Activated naive CD8-positive, alpha-beta T cell treated with anti-CD3 and anti-CD28 coated beads, Interleukin-2, amount 50 U/mL, for 16 hours (primary cell): ENCODE measurements at places on chromosomes 6 and 20.

GRCh38 chr6:92708270-92708669 is 711.1 kb downstream of the EPHA7 start:
- DNase-seq: no peak

- DNase-seq: no peak
Observed at GRCh38 chr6:150280703-150281102, 88.1 kb upstream of the IYD start.

DNA sequence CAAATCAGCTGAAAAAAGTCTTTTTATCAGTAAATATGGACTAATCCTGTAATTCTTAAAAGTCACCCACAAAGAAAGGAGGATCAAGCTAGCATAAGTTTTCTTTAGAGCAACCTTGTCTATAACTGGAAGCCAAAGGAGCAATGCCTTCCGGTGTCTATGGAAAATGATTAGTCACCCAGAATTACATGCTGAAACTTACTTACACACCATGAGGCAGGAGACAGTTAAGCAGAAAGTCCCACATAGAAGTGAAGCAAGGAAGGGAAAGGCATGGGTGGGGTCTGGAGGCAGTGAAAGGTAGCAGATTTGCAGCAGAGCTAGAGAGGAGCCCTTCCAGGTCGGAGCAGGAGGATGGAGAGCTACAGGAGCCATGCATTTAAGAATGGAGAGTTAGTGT is 153.7 kb upstream of the RIPOR2 start:
- no peak for DNase-seq

GRCh38 chr6:164331026-164331425 is 916.5 kb downstream of the QKI start:
- DNase-seq: no peak

GRCh38 chr20:35269055-35269781 is 8.7 kb downstream of the MMP24OS start:
- DNase-seq: no peak

DNA sequence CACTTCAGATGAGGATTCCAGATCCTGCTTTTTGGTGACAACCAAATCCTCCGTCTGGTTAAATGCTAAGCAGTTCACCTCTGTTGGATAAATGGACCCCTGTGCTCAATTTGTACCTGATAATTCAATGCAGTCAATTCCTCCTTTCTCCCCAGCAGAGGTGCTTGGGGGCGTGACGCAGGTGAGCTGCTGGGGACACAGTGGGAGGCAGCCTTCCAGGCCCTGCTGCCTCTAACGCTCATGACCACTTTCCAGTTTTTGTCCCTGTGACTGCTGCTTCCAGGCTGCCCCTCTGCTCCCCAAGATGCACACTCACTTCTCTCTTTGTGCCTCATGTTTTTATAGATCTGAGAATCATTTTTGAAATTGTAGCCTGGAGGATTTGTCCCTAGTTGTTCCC is 78.5 kb downstream of the TTLL2 start:
- DNase-seq: no peak

GRCh38 chr20:34915749-34916455 is 39.5 kb downstream of the ACSS2 start:
- no peak for DNase-seq

DNA sequence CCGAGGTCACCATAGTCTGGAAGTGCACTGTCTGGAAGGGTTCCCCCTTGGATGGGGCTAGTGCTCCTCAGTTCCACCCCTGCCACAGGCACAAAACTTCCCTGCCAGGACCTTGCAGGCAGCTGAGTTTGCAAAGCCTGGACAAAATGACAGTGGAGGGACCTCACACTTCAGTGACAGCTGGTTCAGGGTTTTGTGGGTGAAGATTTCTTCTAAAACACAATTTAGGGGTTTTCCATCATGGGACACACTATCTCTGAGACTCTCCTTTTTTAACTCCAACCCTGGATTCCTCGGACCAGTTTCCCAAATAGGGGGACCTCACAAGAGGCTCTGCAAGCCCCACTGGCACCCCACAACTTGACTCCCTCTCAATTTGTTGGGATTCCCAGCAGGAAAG is 33.6 kb upstream of the PREX1 start:
- no peak for DNase-seq

- no peak for DNase-seq
Observed at GRCh38 chr6:99875068-99875467, 119.0 kb downstream of the MCHR2 start.

- DNase-seq: no peak
Observed at GRCh38 chr6:71584712-71585436, 296.3 kb downstream of the OGFRL1 start.

GRCh38 chr20:8952721-8953120 is 116.2 kb upstream of the PLCB4 start:
- DNase-seq: no peak

- DNase-seq: no peak
Observed at GRCh38 chr6:20802596-20802995, 268.3 kb downstream of the CDKAL1 start.

DNA sequence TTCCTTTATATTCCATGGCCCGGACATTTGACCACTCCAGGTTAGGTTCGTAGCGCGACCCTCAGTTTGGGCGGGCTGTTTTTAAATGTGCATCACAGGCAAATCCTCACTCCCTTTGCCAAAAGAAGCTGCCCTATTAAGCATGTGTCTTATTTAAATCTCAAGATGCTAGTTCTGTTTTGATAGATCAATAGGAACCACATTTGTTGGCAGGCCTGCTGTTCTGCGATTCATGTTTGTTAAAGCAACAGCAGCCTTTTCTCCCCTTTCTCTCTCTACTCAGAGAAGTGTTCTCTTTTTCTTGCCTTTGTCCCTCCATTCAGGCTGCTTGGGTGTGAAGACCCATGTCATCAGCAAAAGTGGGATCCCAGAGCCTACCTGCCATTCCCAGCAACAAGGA is 212.0 kb upstream of the SSTR4 start:
- DNase-seq: no peak

GRCh38 chr20:57130160-57130772 is 136.2 kb downstream of the BMP7 start:
- no peak for DNase-seq

DNA sequence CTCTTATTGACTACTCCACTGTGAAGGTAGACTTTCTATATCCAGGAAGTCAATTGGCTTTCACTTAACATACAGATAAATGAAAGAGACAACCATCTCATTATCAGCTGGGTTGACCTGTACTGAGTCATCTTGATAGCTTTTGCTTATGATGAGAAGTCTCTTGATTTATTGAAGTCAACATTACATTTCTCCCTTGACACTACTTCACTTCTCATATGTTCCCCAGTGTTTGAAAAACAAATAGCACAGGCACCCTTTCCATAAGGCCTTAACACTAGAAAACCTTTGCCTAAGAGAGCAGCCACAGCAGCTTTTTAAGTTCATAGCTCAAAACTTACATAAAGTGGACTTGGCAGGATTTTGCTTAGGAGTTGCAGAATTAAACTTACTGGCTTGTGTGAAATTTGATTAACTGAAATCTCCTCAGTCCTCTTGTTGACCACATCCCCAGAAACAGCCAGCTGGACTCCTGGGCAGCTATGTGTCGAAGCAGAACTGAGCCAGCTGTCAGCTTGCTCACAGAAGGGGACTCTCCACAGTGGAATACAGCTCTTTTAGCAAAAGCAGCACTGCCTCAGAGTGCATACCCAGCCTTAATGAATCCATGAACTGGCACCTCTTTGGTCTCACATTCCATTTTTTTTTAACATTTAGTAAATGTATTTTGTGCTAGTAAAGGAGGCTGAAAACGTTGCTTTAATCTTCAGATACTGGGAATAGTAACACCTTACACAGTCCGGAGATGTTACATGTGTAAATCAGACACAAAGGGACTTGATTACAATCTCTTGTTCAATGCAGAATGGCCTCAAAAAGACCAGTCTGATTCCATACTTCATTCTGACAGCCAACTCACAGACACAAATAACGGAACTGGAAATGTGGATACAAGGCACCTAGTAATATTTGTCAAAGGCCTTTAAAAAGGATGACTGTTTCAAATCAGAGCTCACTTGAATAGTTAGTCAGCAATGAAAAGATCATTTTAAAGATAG is 1532.7 kb downstream of the HACE1 start:
- DNase-seq: no peak

GRCh38 chr6:168535711-168536110 is 94.7 kb downstream of the SMOC2 start:
- no peak for DNase-seq

DNA sequence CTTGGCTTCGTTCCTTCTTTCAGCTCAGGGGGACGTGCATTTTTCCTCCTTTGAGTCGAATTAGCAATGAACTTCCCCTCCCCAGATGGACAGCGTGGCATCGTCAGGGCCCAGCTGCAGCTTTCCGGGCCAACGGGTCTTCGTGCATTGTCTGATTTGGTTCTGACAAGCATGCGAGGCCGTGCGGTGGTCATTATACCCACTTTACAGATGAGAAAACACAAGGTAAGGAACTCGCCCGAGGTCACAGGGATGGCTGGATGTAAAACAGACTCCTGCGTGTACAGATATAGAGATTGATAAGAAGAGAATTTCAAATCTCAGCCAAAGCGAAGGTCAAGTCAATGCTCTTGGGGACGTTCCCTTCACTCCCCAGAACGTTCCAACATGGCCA is 187.6 kb upstream of the SULF2 start:
- DNase-seq: no peak

- no peak for DNase-seq
Observed at GRCh38 chr6:33755070-33755869, 8.6 kb upstream of the IP6K3 start.

- no peak for DNase-seq
Observed at GRCh38 chr20:64091770-64092169, 7.6 kb upstream of the LKAAEAR1 start.

- DNase-seq: no peak
Observed at GRCh38 chr6:105051941-105052471, 95.1 kb downstream of the LIN28B start.

DNA sequence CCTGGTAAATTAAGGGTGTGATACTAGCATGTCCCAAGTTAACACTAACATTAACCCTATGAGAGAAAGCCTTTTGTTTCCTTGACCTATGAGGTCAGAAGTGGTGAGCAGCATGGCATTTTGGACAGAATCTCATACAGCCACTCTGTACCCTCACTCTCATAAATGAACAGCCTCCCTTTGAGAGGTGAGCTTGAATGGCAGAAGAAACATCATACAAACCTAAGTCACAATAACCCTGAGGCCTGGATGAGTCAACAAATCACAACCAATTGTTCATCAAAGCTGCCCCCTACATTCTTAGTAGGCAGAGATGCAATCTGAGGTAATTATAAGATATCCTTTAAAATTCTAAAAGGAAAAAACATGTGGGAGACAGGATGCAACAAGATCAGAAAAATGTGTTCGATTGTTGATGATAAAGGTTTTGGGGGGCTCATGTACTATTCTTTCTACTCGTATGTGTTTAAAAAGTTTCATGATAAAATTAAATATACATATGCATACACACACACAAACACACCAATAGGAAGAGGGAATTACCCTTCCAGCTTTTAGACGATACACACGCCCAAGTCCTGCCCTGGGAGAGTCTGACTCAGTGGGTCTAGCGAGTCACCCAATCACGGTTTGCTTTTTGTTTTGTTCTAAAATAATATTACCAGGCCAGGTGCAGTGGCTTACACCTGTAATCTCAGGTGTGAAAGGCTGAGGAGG is 117.3 kb downstream of the ARHGAP18 start:
- no peak for DNase-seq

- DNase-seq: no peak
Observed at GRCh38 chr6:136795996-136796395, 3.7 kb upstream of the MAP3K5 start.

DNA sequence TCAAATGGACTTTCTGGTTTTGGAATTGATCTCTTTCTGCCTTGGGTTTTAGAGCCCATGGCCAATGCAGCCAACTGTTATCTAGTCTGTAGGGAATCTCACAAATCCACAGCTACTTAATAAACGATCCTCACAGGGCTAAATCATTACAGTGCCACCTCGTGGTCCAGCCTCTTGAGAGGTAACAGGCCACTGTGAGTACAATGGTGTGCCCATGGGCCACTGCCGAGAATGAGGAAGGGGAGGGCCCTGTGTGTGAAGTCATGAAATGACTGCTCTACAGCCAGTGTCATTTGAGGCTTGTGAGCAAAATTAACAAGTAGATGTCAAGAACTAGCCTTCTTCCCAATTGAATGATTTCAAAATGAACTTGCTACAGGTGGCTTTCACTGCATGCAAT is 54.3 kb upstream of the GMPR start:
- no peak for DNase-seq
